Fibroblast of skin of abdomen (primary cell): ENCODE measurements at places on chromosomes 2 and 18.

GRCh38 chr2:2846332-2847208 lies 515.5 kb upstream of the MYT1L start:
- no peak for DNase-seq

- no peak for DNase-seq
Observed at GRCh38 chr2:235045336-235045972, 93.6 kb downstream of the SH3BP4 start.

DNA sequence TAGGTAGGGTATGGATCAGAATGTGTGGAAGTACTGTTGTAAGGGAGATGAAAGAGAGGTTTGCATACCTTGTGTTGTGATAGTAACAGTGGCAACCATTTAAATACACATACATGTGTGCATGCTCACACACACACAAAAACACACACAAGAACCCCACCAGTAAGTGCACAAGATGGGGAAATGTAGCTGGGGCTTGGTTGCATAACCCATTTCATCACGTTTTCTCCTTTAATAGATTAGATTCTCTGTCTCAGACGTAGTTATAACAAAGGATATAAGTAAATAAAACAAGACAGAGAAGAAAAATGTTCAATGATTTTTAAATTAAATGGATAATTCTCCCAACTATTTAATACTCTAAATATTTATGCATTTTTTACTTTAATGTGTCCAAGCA lies 13.4 kb downstream of the ARHGAP15 start:
- no peak for DNase-seq

GRCh38 chr18:41917181-41917580 lies 37.9 kb upstream of the PIK3C3 start:
- peak; percentile 34 for DNase-seq

DNA sequence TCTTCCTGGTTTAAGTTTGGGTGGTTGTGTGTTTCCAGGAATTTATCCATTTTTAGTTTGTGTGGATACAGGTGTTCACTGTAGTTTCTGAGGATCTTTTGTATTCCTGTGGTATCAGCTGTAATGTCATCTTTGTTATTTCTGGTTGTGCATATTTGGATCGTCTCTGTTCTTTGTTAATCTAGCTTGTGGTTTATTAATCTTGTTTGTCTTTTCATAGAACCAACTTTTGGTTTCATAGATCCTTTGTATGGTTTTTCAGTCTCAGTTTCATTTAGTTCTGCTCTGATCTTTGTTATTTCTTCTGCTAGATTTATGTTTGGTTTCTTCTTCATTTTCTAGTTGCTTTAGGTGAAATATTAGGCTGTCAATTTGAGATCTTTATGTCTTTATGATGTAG lies 202.4 kb upstream of the ZSWIM2 start:
- DNase-seq, result no peak

GRCh38 chr2:130337735-130338325 lies 4.9 kb upstream of the IMP4 start:
- DNase-seq, result peak; percentile 25

- DNase-seq, result no peak
Observed at GRCh38 chr2:58907644-58908043, 666.5 kb upstream of the FANCL start.

GRCh38 chr2:60303680-60304079 lies 249.8 kb downstream of the BCL11A start:
- no peak for DNase-seq

GRCh38 chr2:121649596-121650314 lies 493 bp upstream of the CLASP1 start:
- DNase-seq, result peak; percentile 99

- no peak for DNase-seq
Observed at GRCh38 chr2:138028538-138028937, 64.3 kb downstream of the HNMT start.

GRCh38 chr2:232042911-232043574 lies 81.5 kb downstream of the DIS3L2 start:
- peak; percentile 22 for DNase-seq

- DNase-seq, result no peak
Observed at GRCh38 chr2:239299218-239299939, 101.4 kb downstream of the HDAC4 start.

GRCh38 chr2:40225670-40226210 lies 226.2 kb downstream of the SLC8A1 start:
- DNase-seq, result no peak

- DNase-seq, result no peak
Observed at GRCh38 chr2:199851883-199852282, 891 bp upstream of the FTCDNL1 start.

DNA sequence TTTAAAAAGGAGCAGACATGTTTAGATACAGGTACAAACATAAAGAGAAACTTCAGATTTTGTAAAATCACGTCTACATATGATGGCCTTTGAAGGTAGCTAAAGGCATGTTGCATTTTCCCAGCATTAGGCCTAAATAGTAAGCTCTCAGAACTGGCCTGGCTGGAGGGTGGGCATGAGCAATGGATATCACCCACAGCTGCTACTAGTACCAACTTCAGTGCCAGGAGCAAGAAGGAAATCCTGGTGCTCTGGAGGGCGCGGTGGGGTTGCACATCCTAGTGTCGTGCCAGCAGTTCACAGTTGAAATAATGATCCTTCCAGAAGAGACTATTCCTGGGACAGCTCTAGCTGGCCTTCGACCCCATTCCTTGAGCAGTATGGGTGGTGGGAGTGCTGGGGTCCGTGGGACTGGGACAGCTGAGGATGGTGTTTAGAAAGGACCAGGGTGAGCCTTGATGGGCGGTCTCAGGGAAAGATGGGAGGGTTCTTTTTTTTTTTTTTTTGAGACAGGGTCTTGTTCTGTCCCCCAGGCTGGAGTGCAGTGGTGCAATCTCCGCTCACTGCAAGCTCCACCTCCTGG lies 4.9 kb downstream of the DES start:
- DNase-seq, result no peak

DNA sequence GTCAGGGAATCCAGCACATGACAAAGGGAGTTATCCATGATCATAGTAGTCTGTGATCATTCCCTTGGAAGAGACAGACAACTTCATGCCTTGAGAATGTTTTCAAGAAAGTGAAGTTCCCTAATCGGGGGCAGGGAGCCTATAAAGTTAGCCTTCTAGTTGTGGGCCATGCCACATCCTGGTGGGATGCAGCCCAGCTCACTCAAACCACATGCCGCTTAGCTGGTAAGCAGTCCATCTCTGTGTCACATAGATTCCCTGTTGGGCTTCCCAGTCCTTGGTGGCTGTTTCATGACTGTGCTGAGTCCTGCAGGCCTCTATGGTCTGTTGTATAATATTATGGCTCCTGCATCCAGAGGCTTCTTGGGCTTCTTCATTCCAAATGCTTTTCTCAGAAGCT lies 11.4 kb upstream of the ARHGAP25 start:
- no peak for DNase-seq

DNA sequence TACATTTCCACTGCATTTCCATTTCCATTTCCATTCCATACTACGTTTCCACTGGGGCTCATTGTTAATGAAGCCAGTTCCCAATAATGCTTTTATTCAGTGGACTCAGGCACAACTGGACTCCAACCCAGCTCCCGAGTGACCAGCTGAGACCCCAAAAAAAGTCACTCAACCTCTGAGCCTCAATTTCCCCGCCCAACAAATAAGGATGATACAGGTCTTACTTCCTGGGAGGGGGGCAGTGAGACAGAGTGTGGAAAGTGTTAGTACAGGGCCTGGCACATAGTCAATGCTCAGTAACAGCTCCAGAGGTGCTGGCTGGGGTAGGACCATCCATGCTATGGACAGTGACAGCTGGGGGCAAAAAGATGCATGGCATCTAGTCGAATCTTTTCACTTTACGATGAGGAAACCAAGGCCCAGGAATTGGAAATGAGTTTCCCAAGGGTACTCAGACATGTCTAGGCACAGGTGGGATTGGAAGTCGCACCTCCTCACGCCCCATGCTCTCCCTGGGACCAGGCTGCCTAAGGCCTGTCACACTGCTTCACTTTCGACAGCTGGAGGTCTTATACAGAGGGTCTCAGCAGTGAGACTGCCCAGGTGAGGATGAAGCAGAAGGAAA lies 226.5 kb downstream of the ANAPC1 start:
- no peak for DNase-seq

GRCh38 chr2:177334940-177335543 lies 57.5 kb upstream of the AGPS start:
- peak; percentile 60 for DNase-seq

DNA sequence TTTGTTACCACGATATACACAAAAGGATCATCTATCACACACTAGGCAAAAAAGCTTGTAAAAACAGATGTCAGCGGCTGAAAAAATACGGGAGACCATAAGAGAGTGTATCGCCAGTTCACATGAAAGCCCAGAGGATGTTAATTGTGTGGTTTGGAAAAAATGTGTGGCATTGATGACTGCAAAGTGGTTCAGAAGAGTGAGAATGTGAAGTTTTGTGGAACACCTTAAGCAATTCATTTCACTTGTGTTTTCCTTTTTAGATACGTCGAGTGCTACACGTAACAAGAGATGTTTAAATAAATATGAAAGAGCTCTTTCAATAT lies 61.7 kb upstream of the DAPL1 start:
- no peak for DNase-seq

- no peak for DNase-seq
Observed at GRCh38 chr2:207984765-207985480, 40.4 kb downstream of the PLEKHM3 start.

DNA sequence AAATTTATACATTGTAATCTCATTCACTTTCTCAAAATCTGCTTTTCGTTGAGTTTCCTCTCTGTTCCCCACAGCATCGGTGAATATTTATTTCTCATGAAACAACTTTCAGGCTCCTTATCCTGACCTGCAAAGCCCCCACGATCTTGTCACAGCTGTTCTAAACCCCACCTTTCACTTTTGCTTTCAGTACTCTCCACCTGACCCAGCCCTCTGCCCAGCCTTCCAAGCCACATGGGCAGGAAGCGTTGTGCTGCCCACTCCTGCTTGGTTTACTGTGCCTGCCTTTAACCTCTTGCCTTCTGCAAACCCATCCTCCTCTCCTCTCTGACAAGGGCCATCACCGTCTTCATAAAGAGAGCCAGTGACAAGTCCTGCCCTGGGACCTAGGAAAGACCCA lies 262.5 kb downstream of the GALR1 start:
- DNase-seq, result no peak

DNA sequence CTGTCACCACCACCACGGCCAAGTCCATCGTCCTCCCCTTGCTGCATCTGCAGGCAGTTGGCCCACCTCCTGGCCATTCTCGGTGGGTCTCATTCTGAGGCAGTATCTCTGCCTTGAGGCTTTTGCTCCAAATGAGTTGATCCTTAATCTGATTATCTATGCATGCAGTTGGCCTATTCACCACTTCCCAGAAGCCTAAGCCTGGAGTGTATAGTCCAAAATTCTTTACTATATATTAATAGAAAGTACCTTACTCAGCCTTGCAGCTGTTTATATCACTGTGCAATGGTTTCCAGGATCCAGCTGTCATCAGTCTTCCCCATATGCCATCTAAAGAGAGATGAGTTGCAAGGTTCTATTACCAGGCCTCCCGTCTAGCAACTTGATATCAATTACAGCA lies 292.4 kb downstream of the SS18 start:
- DNase-seq, result peak; percentile 42
